ENCODE measurements at places on chromosomes 6 and 20.

DNA sequence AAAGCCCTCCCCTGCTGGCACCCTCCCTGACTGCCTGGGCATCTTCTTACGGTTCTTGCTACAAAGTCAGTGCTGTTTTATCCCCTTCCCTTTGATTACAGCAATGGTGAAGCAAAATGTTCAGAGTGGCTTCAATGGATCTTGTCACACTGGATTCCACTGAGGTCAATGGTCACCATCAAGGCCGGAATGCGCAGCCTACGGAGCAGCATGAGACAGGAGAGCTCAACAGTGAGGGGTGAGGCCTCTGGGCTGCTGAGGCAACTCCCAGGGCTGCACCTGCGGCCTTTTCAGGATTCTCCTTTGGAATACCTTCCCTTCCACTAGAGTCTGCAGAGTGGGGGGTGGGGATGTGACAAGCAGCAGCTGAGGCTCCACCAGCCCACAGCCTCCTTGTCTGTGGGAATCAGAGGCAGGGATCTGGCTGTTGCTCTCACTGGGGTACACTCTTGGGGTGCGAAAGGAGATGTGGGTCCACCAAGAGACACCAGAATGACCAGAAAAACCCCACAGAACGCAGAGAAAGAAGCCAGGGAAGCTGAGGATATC lies 40.4 kb upstream of the EMILIN3 start:
- DNase-seq, result no peak

GRCh38 chr6:76792394-76792793 lies 670.9 kb downstream of the HTR1B start:
- no peak for DNase-seq

- no peak for DNase-seq
These were observed 402.8 kb upstream of the JAG1 start for GRCh38 chr20:11076434-11077105.

DNA sequence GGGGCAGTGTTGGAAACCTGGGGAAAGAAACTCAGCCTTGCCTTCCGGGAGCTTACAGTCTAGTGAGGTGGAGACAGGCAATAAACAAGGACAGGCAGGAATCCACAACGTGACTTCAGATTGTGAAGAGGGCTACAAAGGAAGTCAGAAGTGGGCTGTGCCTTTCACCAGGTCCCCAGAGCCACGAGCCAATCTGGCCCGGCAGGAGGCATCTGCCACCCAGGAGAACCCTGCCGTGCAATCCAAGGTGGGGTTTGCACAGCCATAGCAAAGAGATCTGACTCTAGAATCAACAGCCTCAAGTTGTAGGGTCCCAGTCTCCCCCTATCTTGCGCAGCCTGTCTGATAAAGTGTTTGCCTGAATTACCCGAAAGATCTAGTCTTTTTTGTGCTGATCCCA lies 5.5 kb downstream of the SLC32A1 start:
- DNase-seq, result no peak

- DNase-seq, result no peak
These were observed 10.1 kb downstream of the FGD2 start for GRCh38 chr6:37015532-37015931.

- DNase-seq, result no peak
These were observed 35.2 kb upstream of the STMND1 start for GRCh38 chr6:17066610-17067009.

GRCh38 chr6:80151635-80152034 lies 45.2 kb downstream of the BCKDHB start:
- no peak for DNase-seq

GRCh38 chr20:43458422-43458924 lies 777 bp downstream of the SRSF6 start:
- no peak for DNase-seq

- DNase-seq, result no peak
These were observed 81.7 kb upstream of the GATA5 start for GRCh38 chr20:62557462-62557861.

DNA sequence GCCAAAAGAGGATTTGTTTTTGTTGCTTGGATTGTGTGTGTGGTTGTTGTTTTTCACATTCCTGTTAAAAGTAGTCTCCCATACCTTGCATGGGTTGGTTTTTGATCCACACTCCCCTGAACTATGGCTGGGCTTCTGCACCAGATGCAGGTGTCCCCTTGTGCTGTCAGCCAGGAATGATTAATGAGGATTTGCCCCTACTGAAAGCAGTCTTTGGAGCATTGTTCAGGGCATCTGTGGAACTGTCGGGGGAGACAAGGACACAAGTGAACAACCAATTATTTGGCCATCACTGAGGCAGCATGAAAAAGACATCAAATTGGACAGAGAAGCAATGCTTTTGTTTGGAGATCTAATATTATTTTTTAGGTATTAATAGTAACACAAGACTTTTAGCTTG lies 373.2 kb upstream of the MMS22L start:
- no peak for DNase-seq

Data from Peyer's patch (tissue), 4 donors.